ENCODE measurements at places on chromosomes 16 and 17. TPM values are rescaled to one million over a fixed set of nuclear protein-coding genes. Genes with fewer than 3 reads are reported as not detected.
A peak's percentile ranks its signal among the peaks of the same experiment; 100 is the strongest.

GRCh38 chr16:53960954-53961616, 257.1 kb downstream of the FTO start:
- H3K36me3 ChIP-seq, result no peaks in the 10 kb centered on the region
- no peak for DNase-seq
- no peaks in the 10 kb centered on the region for H3K4me1 ChIP-seq
- no peak overlapping the region for H3K4me3 ChIP-seq
- no peak overlapping the region for H3K27ac ChIP-seq

Gene SHPK
- 17.7 TPM for total RNA-seq

Gene TEFM
- 11.3 TPM for total RNA-seq

- DNase-seq, result peak; percentile 63
- H3K36me3 ChIP-seq, result no peaks in the 10 kb centered on the region
- no peak overlapping the region for H3K4me3 ChIP-seq
- H3K27ac ChIP-seq, result no peak overlapping the region
- no peaks in the 10 kb centered on the region for H3K27me3 ChIP-seq
Observed at GRCh38 chr16:50208460-50208931, 55.4 kb downstream of the TENT4B start.

GRCh38 chr16:70331588-70332358, 14.9 kb upstream of the DDX19A start:
- H3K27me3 ChIP-seq, result no peaks in the 10 kb centered on the region
- H3K36me3 ChIP-seq, result no peaks in the 10 kb centered on the region
- DNase-seq, result peak; percentile 31
- H3K4me1 ChIP-seq, result no peaks in the 10 kb centered on the region
- no peak overlapping the region for H3K27ac ChIP-seq
- no peak overlapping the region for H3K4me3 ChIP-seq

GRCh38 chr16:69399361-69399760, 13.6 kb upstream of the TERF2 start:
- no peak for DNase-seq
- peaks cover 29% of the 10 kb centered on the region for H3K4me1 ChIP-seq
- no peak overlapping the region for H3K4me3 ChIP-seq
- no peak overlapping the region for H3K27ac ChIP-seq
- H3K36me3 ChIP-seq, result no peaks in the 10 kb centered on the region

DNA sequence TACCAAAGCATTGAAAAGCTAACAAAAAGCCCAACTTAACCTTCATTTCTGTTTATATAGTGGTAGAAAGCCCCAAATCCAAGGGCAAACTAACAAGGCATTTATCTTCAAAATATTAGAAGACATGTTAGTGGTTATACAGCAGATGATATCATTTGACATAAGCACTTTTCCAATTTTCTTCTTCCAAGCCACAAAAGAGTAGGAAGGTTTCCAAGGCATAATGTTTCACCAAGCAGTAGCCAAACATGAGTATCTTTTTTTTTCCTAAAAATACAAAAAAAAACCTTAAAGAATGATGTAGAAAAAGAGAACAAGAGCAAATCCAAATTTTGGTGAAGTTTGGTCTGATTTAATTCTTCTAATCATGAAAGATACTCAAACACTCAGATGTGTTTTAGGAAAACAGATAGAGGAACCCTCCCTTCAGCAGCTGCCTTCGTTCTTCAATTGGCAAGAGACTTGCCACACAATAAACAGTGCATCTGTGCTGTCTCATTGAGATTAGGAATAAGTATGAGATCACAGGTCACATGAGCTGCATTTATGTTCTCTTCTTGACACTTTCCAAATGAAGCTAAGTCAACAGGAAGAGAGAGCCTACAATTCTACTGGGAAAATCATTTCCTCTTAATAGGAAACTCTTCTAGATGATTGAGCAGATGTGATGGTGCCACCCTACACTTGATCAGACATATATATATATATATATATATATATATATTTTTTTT, 106.7 kb downstream of the TTC19 start:
- H3K4me1 ChIP-seq, result peaks cover 18% of the 10 kb centered on the region
- H3K27me3 ChIP-seq, result no peaks in the 10 kb centered on the region
- H3K4me3 ChIP-seq, result no peak overlapping the region
- H3K36me3 ChIP-seq, result peaks cover 22% of the 10 kb centered on the region
- DNase-seq, result no peak

DNA sequence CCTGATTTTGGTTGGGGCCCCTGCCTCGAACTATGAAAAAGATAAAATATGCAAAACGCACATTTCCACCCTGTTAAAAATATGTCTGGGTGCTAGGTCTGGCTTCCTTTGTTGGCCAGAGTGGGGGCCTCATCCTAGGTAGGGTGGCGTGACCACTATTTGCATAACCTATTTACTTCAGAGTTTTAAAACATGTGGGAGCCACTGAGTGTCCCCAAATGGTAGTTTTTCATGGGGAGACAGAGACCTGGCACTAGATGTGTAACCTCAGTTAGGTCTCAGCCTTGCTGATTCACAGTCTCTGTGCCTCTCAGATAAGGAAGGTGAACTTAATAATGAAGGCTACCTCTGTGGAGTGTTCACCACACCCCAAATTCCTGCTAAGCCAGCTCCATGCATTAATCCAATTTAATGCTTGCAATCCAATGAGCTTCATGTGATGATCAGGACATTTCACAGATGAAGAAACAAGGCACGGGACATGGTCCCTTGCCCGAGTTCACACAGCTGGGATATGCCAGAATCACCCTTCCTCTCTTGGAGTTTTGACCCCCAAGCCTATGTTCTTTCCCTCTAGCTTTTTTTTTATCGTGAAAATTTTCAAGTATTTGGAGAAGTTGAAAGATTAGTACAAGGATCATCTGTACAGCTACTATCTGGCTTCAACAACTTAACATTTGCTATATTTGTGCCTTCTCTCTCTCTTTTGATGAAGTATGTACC, 103.4 kb downstream of the IRF8 start:
- H3K27ac ChIP-seq, result no peak overlapping the region
- H3K4me1 ChIP-seq, result no peaks in the 10 kb centered on the region
- no peaks in the 10 kb centered on the region for H3K36me3 ChIP-seq
- no peak overlapping the region for H3K4me3 ChIP-seq

DNA sequence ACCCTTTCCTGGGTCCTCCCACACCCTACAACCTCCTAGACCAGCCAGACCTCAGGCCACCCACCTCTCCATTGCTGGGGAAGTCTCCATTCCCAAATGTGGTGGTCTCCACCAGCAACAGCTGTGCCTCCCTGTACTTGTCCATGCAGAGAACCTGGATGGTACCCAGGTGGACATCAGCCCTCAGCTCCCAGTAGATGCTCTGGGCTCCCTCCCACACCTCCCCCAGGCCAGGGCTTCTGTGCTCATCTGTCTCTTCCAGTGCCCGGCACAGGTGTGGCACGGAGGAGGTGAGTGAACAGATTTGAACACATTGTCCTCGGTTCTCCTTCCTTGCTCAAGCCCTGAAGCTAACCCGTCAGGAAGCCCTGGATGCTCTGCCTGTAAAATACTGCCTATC, 34.6 kb downstream of the LGALS9 start:
- no peak overlapping the region for H3K27ac ChIP-seq
- no peaks in the 10 kb centered on the region for H3K27me3 ChIP-seq
- no peak overlapping the region for H3K4me3 ChIP-seq
- H3K4me1 ChIP-seq, result no peaks in the 10 kb centered on the region
- H3K36me3 ChIP-seq, result no peaks in the 10 kb centered on the region

- peak overlapping the region; percentile 69 for H3K4me3 ChIP-seq
- no peak for DNase-seq
- H3K27me3 ChIP-seq, result no peaks in the 10 kb centered on the region
- H3K36me3 ChIP-seq, result peaks cover 14% of the 10 kb centered on the region
- H3K4me1 ChIP-seq, result peaks cover 53% of the 10 kb centered on the region
Observed at GRCh38 chr17:48047113-48047740, 932 bp upstream of the NFE2L1 start.

GRCh38 chr17:27531469-27531961, 75.3 kb downstream of the KSR1 start:
- no peaks in the 10 kb centered on the region for H3K36me3 ChIP-seq
- H3K4me3 ChIP-seq, result no peak overlapping the region
- 0 out of 2 replicates have a peak, but pooled peaks cover 5% of the 10 kb centered on the region for H3K4me1 ChIP-seq
- H3K27me3 ChIP-seq, result no peaks in the 10 kb centered on the region

Gene TAF1C
- 21.8 TPM for total RNA-seq

DNA sequence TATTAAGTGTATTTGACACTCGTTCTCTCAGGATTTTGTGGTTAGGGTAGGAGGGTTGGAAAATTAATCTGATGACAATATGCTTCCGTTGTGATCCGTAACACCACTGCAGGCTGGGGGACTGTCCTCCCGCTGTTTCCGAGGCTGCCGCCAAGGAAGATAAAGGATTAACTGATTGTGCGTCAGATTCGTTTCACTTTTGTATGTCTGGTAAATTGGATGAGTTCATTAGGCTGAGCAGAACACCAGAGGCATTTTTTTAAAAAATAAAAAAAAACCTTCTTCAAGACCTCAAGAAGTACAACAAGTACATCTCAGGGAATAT, 486.7 kb upstream of the SALL1 start:
- DNase-seq, result no peak
- no peaks in the 10 kb centered on the region for H3K4me1 ChIP-seq
- H3K27ac ChIP-seq, result no peak overlapping the region
- H3K4me3 ChIP-seq, result no peak overlapping the region
- no peaks in the 10 kb centered on the region for H3K27me3 ChIP-seq

GRCh38 chr16:24918641-24919040, 72.9 kb downstream of the SLC5A11 start:
- no peaks in the 10 kb centered on the region for H3K36me3 ChIP-seq
- no peak overlapping the region for H3K4me3 ChIP-seq
- no peak for DNase-seq
- H3K27ac ChIP-seq, result no peak overlapping the region

Gene GLOD4
- total RNA-seq, result 40.6 TPM

GRCh38 chr16:24668481-24669061, 60.9 kb upstream of the TNRC6A start:
- H3K27me3 ChIP-seq, result no peaks in the 10 kb centered on the region
- H3K4me3 ChIP-seq, result no peak overlapping the region
- no peaks in the 10 kb centered on the region for H3K36me3 ChIP-seq

DNA sequence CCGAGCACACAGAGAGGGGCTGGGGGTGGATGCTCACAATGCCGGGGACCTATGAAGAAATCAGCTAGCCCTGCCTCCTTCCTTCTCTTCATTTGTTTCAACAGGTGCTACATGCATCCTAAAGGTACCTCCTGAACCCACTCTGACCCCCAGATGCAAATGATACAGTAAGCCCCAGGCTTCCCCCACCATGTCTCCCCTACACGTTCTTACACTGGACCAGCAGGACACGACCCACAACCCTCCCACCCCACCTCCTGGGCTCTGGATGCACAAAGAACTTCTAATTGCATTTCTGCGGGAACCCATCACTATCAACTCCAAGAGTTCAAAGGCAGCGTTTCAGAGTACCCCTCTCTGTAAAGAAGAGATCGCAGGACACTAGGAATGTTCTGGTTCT, 2.1 kb downstream of the XYLT1 start:
- no peak for DNase-seq
- H3K27me3 ChIP-seq, result peaks cover 15% of the 10 kb centered on the region
- H3K36me3 ChIP-seq, result no peaks in the 10 kb centered on the region
- H3K4me3 ChIP-seq, result no peak overlapping the region
- H3K4me1 ChIP-seq, result no peaks in the 10 kb centered on the region
- H3K27ac ChIP-seq, result no peak overlapping the region

- H3K27ac ChIP-seq, result no peak overlapping the region
- H3K27me3 ChIP-seq, result no peaks in the 10 kb centered on the region
Observed at GRCh38 chr16:56777001-56777400, 47.1 kb downstream of the NUP93 start.

GRCh38 chr16:31458073-31458843, 1.0 kb upstream of the ARMC5 start:
- H3K27ac ChIP-seq, result no peak overlapping the region
- no peak for DNase-seq
- H3K27me3 ChIP-seq, result no peaks in the 10 kb centered on the region
- no peaks in the 10 kb centered on the region for H3K36me3 ChIP-seq
- peak overlapping the region; percentile 77 for H3K4me3 ChIP-seq

Gene KRT33A
- not detected for total RNA-seq

Gene SARM1
- 8.4 TPM for total RNA-seq

Gene PRKCB
- total RNA-seq, result not detected
